Activated naive CD8-positive, alpha-beta T cell treated with anti-CD3 and anti-CD28 coated beads, Interleukin-2, amount 10 ng/mL, durations not matched to agents 7 days and 5 days (primary cell): ENCODE measurements at places on chromosomes 11 and 22. TPM values are rescaled to one million over a fixed set of nuclear protein-coding genes. Genes with fewer than 3 reads are reported as not detected.

SEC14L6 gene
- not detected for total RNA-seq

CCDC188 gene
- total RNA-seq: 0.51 TPM

CRYBA4 gene
- total RNA-seq: not detected

LARGE1 gene
- total RNA-seq: 0.68 TPM

GRCh38 chr22:39638958-39639357, 68.4 kb downstream of the CACNA1I start:
- no peak for DNase-seq

GRCh38 chr11:26944866-26945664, 48.8 kb upstream of the FIBIN start:
- no peak for DNase-seq

DNA sequence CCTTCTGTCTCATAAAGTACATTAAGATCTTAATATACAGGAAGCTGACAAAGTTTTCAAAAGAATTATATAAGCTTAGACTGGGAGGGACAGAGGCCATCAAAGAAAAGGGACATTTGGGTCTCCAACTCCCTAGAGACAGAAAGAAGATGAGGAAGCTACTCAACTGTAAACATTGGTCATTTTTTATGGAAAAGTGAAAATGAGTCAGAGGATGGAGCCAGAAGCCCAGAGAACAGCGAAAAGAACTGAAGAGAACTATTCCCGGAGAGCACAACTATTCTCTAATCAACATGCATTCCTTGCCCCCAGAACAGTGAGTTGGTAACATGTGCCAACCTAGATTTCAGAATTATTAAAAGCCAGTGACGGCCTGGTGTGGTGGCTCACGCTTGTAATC, 779.3 kb downstream of the DLG2 start:
- no peak for DNase-seq

GRCh38 chr11:71543866-71544265, 4.4 kb upstream of the KRTAP5-9 start:
- no peak for DNase-seq

- no peak for DNase-seq
Observed at GRCh38 chr22:24370401-24370800, 57.0 kb upstream of the ADORA2A start.

- no peak for DNase-seq
Observed at GRCh38 chr11:99739464-99740089, 718.8 kb downstream of the CNTN5 start.

- DNase-seq: no peak
Observed at GRCh38 chr11:74842967-74843366, 94.3 kb downstream of the RNF169 start.

- DNase-seq: no peak
Observed at GRCh38 chr22:33476716-33477115, 418.5 kb upstream of the SYN3 start.

- no peak for DNase-seq
Observed at GRCh38 chr11:132158091-132158490, 787.7 kb downstream of the NTM start.

- DNase-seq: no peak
Observed at GRCh38 chr11:93895106-93895862, 44.9 kb upstream of the VSTM5 start.
